ENCODE measurements at places on chromosomes 5 and 9.

DNA sequence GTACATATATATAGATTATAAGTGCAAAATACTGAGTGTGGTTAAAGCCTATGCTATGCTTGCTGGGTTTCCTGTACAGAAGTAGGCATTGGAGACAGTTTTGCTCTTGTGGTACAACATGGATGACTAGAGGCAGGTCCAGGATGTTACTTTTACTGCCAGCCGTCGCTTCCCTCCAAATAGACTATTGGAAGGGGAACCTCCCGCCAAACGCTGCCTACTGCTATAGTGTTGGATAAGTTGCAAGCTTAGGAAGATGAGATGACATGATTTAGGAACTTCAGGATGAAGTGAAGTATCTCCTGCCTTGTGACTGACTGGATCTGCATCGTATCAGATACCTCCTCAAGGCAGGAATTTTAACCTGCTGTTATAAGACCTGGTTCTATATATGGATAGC is 30.9 kb downstream of the JAK2 start:
- DNase-seq = no peak

- DNase-seq = no peak
These were observed 93.1 kb upstream of the FTMT start for GRCh38 chr5:121758615-121759014.

GRCh38 chr5:96292582-96293247 is 140.3 kb downstream of the PCSK1 start:
- no peak for DNase-seq

DNA sequence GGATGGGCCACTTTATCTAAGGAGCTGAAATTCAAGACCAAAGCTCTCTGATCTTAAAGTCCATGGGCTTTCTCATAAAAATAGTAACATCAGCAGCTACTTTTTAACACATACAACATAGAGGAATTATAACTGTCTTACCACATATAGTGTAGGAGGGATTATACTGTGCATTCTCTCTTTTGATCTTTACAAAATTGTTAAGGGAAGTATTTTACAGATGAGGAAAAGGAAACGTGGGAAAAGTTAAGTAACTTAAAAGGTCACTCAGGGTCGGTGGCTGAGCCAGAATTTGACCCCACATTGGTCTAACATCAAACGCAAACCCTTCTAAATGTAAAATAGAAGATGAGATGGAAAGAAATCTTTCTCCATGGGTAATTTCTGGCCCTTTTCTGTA is 38.4 kb downstream of the ZNF608 start:
- no peak for DNase-seq

GRCh38 chr9:17837965-17838364 is 259.1 kb downstream of the SH3GL2 start:
- no peak for DNase-seq

GRCh38 chr5:113493446-113493845 is 5.2 kb upstream of the MCC start:
- no peak for DNase-seq

- DNase-seq = no peak
These were observed 24.7 kb downstream of the DNAJA1 start for GRCh38 chr9:33049680-33050361.

- DNase-seq = no peak
These were observed 92.1 kb upstream of the IL12B start for GRCh38 chr5:159422361-159422760.

GRCh38 chr5:65034813-65035209 is 266.1 kb downstream of the CWC27 start:
- DNase-seq = no peak

GRCh38 chr5:140162781-140163180 is 12.2 kb upstream of the CYSTM1 start:
- no peak for DNase-seq

DNA sequence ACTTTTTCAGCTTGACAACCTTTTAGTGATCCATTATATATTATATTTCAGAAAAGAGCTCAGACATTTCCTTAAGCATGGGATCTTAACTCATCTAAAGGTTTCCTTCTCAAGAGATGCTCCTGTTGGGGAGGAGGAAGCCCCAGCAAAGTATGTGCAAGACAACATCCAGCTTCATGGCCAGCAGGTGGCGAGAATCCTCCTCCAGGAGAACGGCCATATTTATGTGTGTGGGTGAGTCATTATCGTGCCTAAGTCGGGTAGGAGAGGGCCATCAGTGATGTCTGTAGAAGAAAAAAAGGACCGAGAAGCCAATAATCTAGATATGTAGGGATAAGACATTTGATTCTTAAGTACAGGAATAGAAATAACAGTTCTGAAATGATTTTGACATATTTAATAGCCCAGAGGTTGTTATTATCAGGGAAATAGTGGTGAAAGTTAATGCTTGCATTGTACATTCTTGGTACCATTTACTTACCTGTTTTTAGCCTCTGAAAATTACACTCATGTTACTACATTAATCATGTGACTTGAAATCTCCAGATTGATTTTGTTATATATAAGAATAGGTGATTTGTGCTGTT is 28.2 kb downstream of the MTRR start:
- peak; percentile 56 for DNase-seq

DNA sequence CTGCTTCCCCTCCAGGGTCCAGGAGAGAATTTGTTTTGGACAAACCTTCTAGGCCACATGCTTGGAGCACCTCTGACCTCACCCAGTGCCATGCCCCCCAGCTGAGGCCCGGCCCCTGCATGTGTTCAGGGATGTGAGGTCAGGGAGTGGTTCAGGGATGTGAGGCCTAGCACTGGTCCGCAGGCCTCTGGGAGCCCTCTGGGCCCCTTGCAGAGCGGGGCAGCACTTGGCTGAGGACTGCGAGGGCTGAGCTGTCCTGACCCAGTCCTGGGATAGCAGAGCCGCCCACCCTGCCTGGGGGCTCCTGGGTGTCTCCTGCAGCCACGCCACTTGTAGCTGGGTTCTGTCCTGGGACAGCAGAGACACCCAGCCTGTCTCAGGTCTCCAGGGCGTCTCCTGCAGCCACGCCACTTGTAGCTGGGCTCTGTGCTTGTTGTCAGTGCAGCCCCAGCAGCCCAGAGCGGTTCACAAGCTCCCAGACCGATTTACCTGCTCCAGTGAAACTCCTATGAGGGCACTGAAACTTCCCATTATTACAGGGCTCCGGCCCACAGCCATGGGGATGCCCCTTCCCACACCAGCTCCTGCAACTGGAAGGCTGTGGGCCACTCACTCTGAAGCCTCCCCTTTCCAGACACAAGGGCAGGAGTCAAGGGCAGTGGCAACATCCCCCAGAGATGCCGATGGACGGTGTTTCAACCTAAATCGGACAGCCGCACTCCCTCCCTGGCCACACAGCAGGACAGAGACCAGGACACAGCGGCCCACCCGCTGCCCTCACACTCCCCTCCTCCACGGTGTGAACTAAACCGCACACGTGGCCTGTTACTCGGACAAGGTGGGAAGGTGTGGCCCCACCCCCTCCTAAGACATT is 5.4 kb upstream of the CEP72 start:
- no peak for DNase-seq

- DNase-seq = no peak
These were observed 404.0 kb upstream of the FAM174A start for GRCh38 chr5:100131161-100131560.

DNA sequence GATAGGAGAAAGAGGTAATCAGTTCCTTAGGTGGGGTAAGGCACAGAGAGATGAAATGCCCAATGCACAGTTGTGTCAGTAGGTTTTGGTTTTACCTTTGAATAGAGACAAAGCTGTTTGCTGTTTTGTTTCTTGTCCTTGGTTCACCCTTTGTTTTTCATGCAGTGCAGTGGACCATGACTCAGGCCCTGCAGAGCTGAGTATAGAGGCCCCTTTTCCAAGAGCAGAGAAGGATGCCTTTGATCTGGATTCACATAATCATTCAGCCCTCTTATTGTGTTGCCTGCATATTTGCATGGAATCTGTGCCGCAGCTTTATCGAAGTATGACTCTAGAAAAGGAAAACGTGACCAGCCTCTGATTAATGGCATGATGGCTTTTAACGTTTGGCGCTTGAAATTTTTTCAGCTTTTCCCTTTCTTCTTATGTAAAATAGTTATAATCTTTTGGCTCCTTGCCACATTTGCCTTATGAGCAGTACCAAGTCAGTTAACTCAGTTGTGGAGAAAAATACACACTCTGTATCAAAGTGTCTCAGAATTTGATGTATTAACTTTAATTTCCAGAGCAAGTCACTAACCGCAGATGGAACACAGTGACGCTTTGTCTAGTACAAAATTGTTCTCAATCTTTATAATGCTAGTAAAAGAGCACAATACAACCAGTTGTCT is 197.6 kb downstream of the KDM4C start:
- DNase-seq = no peak
